ENCODE measurements at places on chromosomes 7 and 10. TPM values are rescaled to one million over a fixed set of nuclear protein-coding genes. Genes with fewer than 3 reads are reported as not detected.
A peak's percentile ranks its signal among the peaks of the same experiment; 100 is the strongest.

Gene BHLHA15
- total RNA-seq = 2.4 TPM

- no peak for DNase-seq
- H3K36me3 ChIP-seq = no peaks in the 10 kb centered on the region
- no peak overlapping the region for H3K4me3 ChIP-seq
These were observed 33.7 kb upstream of the TMEM26 start for GRCh38 chr10:61486738-61487396.

- no peak for DNase-seq
- peak overlapping the region; percentile 19 for H3K4me3 ChIP-seq
- H3K27ac ChIP-seq = no peak overlapping the region
These were observed 3.7 kb downstream of the PURB start for GRCh38 chr7:44881610-44882009.

Gene OR6B1
- total RNA-seq = not detected

DNA sequence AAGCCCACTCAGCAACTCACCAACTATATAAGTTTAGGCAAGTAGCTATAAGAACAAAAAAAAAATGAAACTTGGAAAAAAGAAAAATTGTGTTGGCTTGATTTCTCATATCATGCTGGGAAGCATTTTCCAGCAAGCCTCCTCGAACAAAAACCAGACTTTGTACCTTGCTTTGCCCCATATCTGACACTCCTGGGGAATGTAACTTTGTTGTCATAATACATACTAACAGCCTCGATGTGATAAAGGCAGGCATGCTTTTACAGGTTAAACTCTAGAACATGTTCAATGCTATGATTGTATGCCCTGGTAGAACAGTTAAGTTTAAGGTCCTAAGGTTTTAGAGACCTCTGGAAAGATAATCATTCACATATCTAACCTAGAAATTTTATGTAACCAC is 11.6 kb downstream of the CFAP43 start:
- H3K27ac ChIP-seq = no peak overlapping the region
- no peak for DNase-seq
- no peaks in the 10 kb centered on the region for H3K27me3 ChIP-seq
- no peak overlapping the region for H3K4me3 ChIP-seq

- no peak overlapping the region for H3K27ac ChIP-seq
- H3K27me3 ChIP-seq = no peaks in the 10 kb centered on the region
- H3K36me3 ChIP-seq = no peaks in the 10 kb centered on the region
- no peak for DNase-seq
- H3K4me1 ChIP-seq = no peaks in the 10 kb centered on the region
- H3K4me3 ChIP-seq = no peak overlapping the region
These were observed 267.7 kb downstream of the MAD1L1 start for GRCh38 chr7:1964913-1965578.

DNA sequence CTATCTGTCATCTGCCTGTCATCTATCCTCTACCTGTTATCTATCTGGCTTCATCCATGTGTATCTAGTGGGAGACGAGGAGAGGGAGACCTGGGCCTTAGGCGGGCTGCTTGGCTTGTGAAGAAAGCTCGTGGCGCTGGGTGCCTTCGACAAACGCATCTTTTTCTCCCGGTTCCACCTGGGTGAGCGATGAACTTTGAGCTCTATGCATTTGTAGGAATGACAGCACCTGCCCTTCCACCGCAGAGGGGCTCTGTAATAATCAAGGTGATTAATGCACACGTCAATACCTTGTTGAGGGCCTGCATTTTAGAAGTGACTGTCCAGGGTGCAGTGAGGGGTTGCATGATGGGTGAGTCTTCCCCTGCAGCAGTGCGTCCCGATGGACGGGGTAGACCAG is 2.6 kb upstream of the VIPR2 start:
- DNase-seq = no peak
- H3K4me1 ChIP-seq = peaks cover 16% of the 10 kb centered on the region
- no peaks in the 10 kb centered on the region for H3K36me3 ChIP-seq
- no peak overlapping the region for H3K27ac ChIP-seq
- peaks cover 25% of the 10 kb centered on the region for H3K27me3 ChIP-seq

- H3K4me3 ChIP-seq = no peak overlapping the region
- no peak for DNase-seq
- H3K27ac ChIP-seq = peak overlapping the region; percentile 34
- H3K36me3 ChIP-seq = no peaks in the 10 kb centered on the region
- H3K27me3 ChIP-seq = no peaks in the 10 kb centered on the region
These were observed 126.5 kb downstream of the FAM107B start for GRCh38 chr10:14648005-14648765.

- no peaks in the 10 kb centered on the region for H3K4me1 ChIP-seq
- no peak for DNase-seq
- no peaks in the 10 kb centered on the region for H3K36me3 ChIP-seq
- H3K27me3 ChIP-seq = no peaks in the 10 kb centered on the region
- H3K4me3 ChIP-seq = no peak overlapping the region
These were observed 30.6 kb upstream of the CSTF2T start for GRCh38 chr10:51729822-51730555.

Gene GRM8
- total RNA-seq = 6.5 TPM

DNA sequence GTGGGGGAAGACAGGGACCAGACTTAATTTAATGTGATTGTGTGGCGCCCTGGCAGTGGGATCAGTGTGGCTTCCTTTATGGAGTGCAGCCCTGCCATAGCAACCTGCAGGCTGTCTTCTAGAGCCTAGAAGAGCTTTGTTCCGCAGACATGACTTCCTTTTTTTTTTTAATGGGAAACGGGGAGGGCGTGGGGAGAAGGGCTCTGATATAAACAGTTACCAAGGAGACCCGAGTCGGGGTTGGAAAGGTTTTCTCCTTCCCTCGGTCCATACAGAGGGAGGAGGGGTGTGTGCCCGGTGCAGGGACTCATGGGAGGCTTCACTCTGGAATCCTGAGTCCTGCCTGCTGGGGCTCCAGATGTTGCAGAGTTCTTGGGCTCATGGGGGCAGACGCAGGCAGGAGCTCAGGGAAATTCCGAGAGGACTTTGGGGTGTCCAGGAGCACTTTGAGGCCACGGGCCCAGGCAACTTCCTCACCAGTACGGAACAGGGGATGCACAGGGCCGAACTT is 26.9 kb downstream of the TMEM120A start:
- H3K4me1 ChIP-seq = peaks cover 51% of the 10 kb centered on the region
- H3K4me3 ChIP-seq = no peak overlapping the region
- peaks cover 4% of the 10 kb centered on the region for H3K36me3 ChIP-seq
- H3K27me3 ChIP-seq = no peaks in the 10 kb centered on the region

GRCh38 chr7:105647591-105647990 is 66.3 kb upstream of the EFCAB10 start:
- no peak overlapping the region for H3K27ac ChIP-seq
- H3K27me3 ChIP-seq = no peaks in the 10 kb centered on the region
- peaks cover 4% of the 10 kb centered on the region for H3K36me3 ChIP-seq

Gene PDE1C
- 12.7 TPM for total RNA-seq

GRCh38 chr10:103995134-103995533 is 28.2 kb downstream of the SLK start:
- peaks cover 69% of the 10 kb centered on the region for H3K36me3 ChIP-seq
- H3K27me3 ChIP-seq = no peaks in the 10 kb centered on the region
- H3K27ac ChIP-seq = no peak overlapping the region
- H3K4me1 ChIP-seq = peaks cover 1% of the 10 kb centered on the region
- no peak for DNase-seq

- peak overlapping the region; percentile 19 for H3K4me3 ChIP-seq
- H3K36me3 ChIP-seq = no peaks in the 10 kb centered on the region
- no peaks in the 10 kb centered on the region for H3K27me3 ChIP-seq
- no peak for DNase-seq
These were observed 339.8 kb downstream of the FRMD4A start for GRCh38 chr10:13990946-13991345.

DNA sequence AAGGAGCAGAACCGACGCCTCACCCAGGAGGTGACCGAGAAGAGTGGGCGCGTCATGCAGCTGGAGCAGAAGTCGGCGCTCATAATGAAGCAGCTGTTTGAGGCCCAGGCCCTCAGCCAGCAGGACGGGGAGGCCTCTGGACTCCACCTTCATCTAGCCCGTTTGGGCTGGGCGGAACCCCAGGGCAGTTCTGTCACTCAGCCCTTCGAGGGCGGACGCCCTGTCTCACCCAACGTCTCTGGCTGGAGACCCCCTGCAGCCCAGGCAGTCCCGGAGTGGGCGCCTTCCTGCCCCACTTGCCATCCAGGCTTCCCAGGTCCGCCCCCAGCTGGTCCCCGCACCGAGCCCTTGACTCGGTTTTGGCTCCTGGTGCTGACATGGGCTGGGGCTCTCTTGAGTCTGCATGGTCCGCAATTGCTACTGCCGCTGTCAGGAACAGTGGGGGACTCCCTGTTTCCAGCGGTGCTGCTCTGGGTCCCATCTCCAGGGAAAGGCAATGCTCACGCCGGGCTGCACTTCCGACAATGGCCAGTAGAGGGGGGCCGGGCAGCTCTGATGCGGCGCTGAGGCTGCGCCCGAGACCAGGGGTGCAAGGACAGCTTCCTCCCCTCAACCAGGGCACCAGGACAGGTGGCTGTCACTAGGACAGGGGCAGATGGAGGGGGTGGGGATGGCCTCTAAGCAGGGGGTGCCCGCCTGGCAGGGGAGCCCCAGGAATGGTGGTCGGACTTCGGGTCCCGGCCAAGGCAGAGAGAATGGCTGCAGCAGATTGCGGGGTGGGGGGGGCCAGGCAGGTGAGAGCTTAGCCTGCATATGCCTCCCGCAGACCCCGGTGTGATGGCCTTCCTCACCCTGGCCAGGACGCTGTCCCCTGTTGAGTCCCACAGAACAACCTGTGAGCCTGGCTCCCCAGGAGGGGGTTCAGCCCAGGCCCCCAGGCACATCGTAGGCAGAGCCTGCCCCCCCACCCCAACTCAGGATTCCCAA is 71.2 kb upstream of the KCTD7 start:
- no peak overlapping the region for H3K4me3 ChIP-seq
- H3K36me3 ChIP-seq = peaks cover 34% of the 10 kb centered on the region
- DNase-seq = peak; percentile 74
- H3K27ac ChIP-seq = no peak overlapping the region
- peaks cover 16% of the 10 kb centered on the region for H3K4me1 ChIP-seq

GRCh38 chr10:83373671-83374070 is 765.6 kb upstream of the GHITM start:
- H3K27ac ChIP-seq = no peak overlapping the region
- no peaks in the 10 kb centered on the region for H3K27me3 ChIP-seq
- H3K4me3 ChIP-seq = no peak overlapping the region

Gene RAB19
- 1.2 TPM for total RNA-seq

- H3K27me3 ChIP-seq = no peaks in the 10 kb centered on the region
- H3K27ac ChIP-seq = no peak overlapping the region
- no peak for DNase-seq
These were observed 72.4 kb downstream of the REEP3 start for GRCh38 chr10:63593576-63593975.

DNA sequence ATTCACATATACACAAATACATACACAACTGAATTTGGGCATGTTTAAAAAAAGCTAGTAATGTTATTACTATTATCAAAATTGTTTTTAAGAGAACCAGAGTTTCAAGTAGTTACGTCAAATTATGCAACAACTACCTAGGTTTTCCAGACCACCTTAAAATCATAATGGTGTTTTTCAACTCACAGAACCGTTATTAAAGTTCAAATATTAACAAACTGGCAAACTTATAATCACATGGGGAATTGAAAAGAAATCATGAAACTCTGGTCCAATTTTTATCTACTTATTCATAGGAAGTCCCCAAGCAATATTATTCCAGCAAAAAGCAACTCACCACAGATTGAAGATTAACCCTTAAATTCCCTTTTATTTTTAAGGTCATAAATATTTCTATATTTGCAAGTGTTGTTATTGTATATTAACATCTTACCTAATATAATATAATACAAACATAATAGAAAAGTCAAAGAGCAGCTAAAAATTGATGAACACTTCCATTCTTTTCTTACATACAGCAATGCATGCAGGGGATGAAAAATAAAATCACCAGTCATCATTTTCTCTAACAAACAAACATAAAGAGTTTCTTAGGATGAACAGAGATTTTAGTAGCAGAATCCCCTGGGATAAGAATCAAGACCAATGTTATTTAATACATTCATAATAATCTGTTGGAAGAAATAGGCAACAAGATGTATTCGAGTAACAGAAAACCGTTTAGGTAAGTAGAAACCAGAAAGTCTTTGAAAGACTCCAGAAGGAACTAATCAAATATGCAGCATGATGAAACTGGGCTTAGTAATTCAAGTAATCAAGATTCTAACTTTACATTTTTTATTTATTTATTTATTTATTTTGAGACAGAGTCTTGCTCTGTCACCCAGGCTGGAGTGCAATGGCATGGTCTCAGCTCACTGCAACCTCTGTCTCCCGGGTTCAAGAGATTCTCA is 391.1 kb downstream of the PARD3 start:
- no peaks in the 10 kb centered on the region for H3K4me1 ChIP-seq
- no peaks in the 10 kb centered on the region for H3K36me3 ChIP-seq
- H3K4me3 ChIP-seq = no peak overlapping the region
- H3K27ac ChIP-seq = no peak overlapping the region
- no peaks in the 10 kb centered on the region for H3K27me3 ChIP-seq

GRCh38 chr10:88952647-88953111 is at the start of gene ACTA2:
ACTA2 (minus strand) TSS chr10:88952773; CDS start chr10:88948930, 3,843 bp downstream.
- DNase-seq = no peak
- H3K4me3 ChIP-seq = peak within 1 kb of the TSS; percentile 29
- H3K27ac ChIP-seq = peak within 1 kb of the TSS; percentile 21
- H3K4me1 ChIP-seq = no peaks in the 10 kb centered on the region
- no peaks in the 10 kb centered on the region for H3K27me3 ChIP-seq
- H3K36me3 ChIP-seq = no peaks in the 10 kb centered on the region

Gene THSD7A
- 6.1 TPM for total RNA-seq

DNA sequence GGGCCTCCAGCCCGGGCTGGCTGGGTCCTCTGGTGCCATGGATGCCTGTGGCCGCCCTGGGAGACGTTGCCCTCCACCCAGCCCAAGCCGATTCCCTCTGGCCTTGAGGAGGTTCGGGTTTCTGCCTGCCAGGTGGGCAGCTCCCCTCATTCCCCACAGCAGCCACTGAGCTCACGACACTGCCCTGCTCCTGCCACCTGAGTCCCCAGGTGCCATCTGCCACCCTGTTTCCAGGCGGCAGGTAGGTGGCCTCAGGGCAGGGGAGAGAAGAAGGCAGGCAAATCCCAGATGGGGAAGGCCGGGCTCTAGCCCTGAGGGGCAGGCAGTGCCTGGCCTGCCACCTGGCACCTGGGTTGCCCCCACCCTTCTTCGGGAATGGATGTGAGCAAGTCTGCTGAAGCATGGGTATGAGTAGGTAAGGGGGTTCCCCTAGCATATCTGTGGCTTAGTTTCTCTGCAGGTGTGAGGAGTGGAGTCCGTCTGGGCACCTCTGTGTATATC is 92.2 kb upstream of the PPIF start:
- H3K27me3 ChIP-seq = no peaks in the 10 kb centered on the region
- H3K4me3 ChIP-seq = no peak overlapping the region

Gene SFTPA1
- total RNA-seq = 8,320 TPM

DNA sequence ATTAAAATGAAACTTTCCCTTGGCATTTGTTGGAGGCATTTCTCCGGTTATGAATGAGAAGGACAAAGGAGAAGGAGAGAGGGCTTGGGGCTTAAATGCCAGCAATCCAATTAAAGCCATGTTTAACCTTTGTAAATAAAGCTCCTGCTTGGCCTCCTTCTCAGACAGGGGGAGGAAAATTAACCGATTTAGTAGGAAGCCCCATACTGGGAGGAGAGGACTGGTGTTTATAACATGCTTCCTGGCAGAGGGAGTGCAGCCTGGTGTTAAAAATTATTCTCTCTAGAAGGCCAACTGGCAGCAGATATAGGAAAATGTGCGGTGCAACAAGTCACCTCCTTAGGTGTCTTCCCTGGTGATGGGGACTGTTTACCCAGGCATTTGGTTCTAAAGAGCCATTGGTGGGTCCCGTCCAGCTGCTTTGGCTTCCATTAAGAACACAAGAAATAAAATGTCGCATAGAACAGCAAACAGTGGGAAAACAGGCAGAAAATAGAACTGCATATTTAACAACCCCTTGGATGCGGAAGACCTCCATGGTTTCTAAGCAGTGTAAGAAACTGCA is 846.5 kb downstream of the TYW1 start:
- H3K4me1 ChIP-seq = no peaks in the 10 kb centered on the region
- no peak for DNase-seq
- no peak overlapping the region for H3K4me3 ChIP-seq
- no peaks in the 10 kb centered on the region for H3K27me3 ChIP-seq
- no peak overlapping the region for H3K27ac ChIP-seq
- H3K36me3 ChIP-seq = no peaks in the 10 kb centered on the region
